Stimulated activated CD8-positive, alpha-beta memory T cell treated with anti-CD3 and anti-CD28 coated beads, Interleukin-4, amount 100 ng/mL, for 4 hours (primary cell): ENCODE measurements at places on chromosomes 6 and 20.

GRCh38 chr6:57216235-57217101 is 5.6 kb downstream of the RAB23 start:
- no peak for DNase-seq

DNA sequence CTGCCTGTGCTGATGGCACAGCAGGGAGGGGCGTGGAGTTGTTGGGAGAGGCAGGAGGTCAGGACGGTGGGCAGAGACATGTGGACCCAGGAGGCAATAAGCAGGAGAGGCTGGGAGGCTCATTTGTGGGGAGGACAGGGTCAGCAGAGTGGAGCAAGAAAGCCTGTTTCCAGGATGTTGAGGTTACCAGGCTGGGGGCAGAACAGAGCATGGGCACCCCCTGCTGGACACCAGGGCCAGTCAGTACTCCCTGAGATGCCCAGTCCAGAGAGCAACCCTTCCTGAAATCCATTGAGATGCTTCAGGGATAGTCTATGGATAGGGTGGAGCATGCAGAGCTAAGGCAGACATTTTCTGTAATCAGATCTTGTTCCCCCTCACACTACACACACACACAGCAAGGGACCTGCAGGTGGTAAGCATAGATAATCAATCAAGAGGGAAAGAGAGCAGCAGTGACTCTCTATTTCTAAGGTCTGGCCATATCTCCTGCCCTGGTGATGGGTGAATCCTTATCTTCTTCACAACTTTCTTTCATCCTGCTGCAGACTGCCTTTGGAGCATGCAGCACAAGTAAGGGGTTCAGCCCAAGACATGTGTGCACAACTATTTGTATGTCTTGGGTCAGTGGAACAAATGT is 41.7 kb downstream of the MOCS1 start:
- DNase-seq = no peak

- DNase-seq = no peak
Measured at GRCh38 chr6:14472255-14472985, 354.8 kb downstream of the CD83 start.

GRCh38 chr20:19932170-19932667 is 84.9 kb upstream of the NAA20 start:
- DNase-seq = no peak

GRCh38 chr6:6751619-6752023 is 163.1 kb downstream of the LY86 start:
- no peak for DNase-seq

GRCh38 chr20:52142757-52143156 is 48.8 kb downstream of the ZFP64 start:
- DNase-seq = no peak

DNA sequence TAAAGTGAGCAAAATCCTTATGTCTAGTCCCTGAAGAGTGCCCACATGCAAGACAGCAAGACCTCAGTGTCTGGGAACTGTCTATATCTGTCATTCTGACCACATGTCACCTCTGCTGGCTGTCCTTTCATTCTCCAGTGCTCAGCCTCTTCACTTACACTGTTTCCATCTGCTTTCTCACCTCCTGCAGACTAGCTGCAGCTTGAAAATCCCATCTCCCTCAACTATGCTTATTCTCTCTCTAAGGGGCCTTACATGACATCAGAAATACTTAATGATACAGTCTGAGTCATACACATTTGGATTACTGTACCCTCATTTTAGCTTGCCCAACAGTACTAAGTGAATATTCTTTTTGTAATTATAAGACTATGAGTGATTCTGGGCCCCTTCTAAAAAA is 587.8 kb downstream of the EPM2A start:
- DNase-seq = no peak

- no peak for DNase-seq
Measured at GRCh38 chr6:56659721-56660380, 17.2 kb upstream of the DST start.

DNA sequence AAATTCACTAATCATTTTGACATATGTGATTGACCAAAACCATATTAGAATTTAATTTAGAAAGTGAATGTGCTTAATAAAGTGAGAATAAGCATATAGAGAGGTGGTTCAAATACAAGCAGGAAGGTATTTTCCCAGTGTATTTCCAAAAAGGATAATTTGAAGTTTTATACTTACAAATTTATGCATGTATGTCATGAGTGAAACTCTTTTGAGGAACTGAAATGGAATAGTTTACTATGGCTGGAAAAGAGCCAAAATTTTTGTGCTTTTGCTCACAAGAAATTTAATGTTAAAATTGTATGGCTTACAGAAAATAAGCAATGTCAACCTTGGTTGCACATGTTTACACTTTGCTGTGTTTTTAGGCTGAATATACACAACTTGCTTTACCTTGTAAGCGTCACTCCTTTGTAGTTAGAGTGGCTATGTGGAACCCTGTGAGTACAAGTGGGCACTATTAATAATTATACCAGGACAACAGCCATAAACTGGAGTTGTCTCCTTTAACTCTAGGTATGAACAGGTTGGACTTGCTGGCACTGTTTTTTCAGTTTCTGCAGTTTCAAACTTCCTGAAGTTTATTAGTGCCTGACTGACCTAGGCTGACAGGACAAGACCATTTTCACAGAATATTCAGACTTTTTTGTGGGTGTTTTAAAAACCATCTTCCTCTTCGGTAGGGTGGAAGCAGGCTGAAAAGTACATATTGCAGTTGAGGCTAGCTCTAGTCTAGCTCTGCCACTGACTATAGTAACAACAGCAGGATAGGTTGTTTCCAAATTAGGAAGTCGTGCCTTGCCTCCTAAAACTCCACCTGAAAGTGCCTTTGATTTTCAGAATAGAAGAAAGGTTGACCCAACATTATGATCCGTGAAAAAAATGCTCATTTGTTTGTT is 6.0 kb downstream of the AFDN start:
- no peak for DNase-seq

GRCh38 chr6:150068720-150069648 is at the start of gene ULBP3:
TSS of gene ULBP3 (minus strand) at chr6:150069121. CDS start at chr6:150069066, 55 bp downstream.
- DNase-seq = peak; percentile 47

DNA sequence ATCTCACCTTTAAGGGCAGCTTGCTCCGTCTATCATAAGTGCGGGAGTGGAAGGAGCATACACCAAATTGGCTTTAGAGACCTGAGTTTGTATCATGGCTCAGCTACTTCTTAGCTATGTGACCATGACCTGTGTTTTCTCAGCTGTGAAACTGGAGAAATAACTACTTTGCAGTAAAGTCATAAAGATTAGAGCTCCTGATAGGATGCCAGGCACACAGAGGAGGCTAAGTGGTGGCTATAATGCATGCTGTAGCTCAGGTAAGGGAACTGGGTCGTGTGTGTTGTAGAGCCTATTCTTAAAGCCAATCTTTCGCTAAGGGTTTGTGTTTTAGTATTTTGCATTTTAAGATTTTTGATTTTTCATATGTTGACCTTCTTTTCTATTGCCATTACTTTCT is 451.5 kb upstream of the MAN1A1 start:
- DNase-seq = no peak

- DNase-seq = no peak
Measured at GRCh38 chr20:14913896-14914620, 576.6 kb upstream of the FLRT3 start.

- no peak for DNase-seq
Measured at GRCh38 chr6:160260367-160260766, 1.7 kb upstream of the SLC22A2 start.

GRCh38 chr6:14595751-14596150 is 478.2 kb downstream of the CD83 start:
- no peak for DNase-seq

GRCh38 chr6:151747896-151748295 is 59.6 kb upstream of the ESR1 start:
- DNase-seq = no peak

- DNase-seq = no peak
Measured at GRCh38 chr6:5736016-5736738, 270.5 kb downstream of the NRN1 start.

- no peak for DNase-seq
Measured at GRCh38 chr20:34022151-34022838, 28.6 kb downstream of the RALY start.

- no peak for DNase-seq
Measured at GRCh38 chr6:21666201-21666691, 72.7 kb downstream of the SOX4 start.
